Fibroblast of the aortic adventitia (primary cell): ENCODE measurements at places on chromosomes 6 and 20. TPM values are rescaled to one million over a fixed set of nuclear protein-coding genes. Genes with fewer than 3 reads are reported as not detected.

DNA sequence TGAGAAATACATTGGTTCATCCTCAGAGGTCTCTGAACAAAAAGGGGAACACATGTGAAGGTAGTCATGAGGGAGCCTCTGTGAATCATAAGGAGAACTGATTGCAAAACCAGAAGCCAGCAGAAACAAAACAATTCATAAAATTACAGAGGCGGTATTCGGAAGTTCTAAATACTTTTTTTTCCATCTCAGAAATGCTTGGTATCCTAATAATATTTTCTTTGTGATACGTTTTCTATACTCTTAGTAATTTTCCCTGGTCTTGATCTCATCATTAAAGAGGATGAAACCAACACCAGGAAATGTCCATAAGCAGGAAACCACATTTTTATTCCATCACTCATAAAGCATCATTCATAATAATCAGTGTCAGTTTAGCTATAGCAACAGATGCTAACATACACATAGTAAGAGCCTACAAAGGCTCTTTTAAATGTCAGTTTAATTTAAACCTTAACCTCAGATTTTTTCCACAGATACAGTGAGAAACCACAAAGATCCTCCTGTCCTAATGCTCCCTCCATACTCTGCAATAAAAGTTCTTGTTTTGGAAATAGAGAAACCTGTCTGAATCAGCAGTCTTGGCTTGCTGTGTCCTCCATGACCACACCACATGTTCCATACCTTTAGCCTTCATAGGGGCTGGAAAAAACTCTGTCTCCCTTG, 29.2 kb downstream of the SGK1 start:
- DNase-seq, result peak; percentile 89

Gene UBE2V1
- 77.1 and 105 TPM in 2 replicates for total RNA-seq

DNA sequence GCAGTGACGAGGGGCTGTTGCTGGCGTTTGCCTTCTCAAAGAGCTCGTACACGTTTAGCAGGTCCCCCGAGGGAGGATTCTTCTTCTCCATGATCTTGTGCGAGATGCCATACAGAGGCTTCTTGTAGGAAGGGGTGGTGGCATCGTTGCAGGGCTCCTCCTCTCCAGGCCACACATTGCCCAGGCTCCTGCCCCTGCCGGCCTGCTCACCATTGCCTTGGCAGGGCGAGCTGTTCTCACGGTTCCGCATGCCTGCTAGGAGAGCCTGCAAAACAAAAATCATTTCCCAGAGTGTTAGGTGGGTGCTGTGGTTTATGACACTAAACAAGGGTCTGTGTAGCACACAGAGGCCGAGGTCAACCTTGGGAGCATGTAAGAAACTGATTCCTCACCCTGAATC, 42.7 kb downstream of the MTRES1 start:
- no peak for DNase-seq

DNA sequence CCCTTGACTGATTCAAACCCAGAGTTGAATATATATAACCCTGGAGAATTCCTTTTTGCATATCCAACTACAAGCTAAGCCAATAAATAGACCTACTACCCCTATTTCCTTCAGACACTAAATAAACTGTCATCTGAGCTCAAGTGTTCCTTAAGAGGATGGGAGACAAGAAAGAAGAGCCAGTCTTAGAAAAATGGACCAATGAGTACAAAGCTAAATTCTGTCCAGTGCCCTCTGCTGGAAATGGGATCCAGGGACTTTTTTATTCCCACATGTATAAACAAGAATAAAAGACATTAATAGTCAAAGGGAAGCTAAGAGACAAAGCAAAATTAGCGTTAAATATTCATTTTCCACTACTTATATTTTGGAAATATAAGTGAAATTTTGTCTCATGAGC, 4.8 kb downstream of the PPP1R10 start:
- DNase-seq, result peak; percentile 60

GRCh38 chr6:150600010-150600300, 270 bp downstream of the PLEKHG1 start:
- no peak for DNase-seq

- DNase-seq, result peak; percentile 57
Observed at GRCh38 chr20:3677733-3678132, 4.1 kb downstream of the ADAM33 start.

Gene CDH22
- not detected in 2 replicates for total RNA-seq

- no peak for DNase-seq
Observed at GRCh38 chr6:38406096-38406495, 233.6 kb downstream of the BTBD9 start.

DNA sequence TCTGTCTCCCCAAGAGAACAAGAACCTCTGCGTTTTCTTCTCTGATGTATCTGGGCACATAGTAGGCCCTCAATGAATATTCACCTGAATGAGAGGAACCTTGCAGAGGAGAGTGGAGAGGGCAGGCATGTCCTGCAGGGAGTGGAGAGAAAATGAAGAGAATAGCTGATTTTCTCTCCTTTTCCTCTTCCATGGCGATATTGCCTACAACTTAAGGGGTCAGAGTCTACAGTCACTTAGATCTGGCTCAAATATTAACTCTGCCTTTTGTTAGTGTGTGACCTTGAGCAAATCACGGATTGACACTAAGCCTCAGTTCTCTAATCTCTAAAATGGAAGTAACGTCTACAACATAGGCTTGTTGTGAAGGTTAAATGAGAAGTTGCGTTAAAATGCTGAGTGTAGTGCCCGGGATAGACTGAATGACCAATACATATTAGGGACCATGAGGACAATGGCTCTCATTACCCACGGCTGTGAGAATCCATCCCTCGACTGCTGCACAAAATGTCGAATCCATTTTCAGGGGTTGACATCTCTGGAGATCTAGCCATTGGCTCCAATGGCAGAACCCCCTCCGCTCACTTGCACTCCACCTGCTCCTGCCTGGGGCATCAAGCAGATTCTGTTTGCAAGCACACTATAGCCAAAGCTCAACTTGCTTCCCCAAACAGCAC, 14.8 kb downstream of the CD83 start:
- DNase-seq, result no peak

DNA sequence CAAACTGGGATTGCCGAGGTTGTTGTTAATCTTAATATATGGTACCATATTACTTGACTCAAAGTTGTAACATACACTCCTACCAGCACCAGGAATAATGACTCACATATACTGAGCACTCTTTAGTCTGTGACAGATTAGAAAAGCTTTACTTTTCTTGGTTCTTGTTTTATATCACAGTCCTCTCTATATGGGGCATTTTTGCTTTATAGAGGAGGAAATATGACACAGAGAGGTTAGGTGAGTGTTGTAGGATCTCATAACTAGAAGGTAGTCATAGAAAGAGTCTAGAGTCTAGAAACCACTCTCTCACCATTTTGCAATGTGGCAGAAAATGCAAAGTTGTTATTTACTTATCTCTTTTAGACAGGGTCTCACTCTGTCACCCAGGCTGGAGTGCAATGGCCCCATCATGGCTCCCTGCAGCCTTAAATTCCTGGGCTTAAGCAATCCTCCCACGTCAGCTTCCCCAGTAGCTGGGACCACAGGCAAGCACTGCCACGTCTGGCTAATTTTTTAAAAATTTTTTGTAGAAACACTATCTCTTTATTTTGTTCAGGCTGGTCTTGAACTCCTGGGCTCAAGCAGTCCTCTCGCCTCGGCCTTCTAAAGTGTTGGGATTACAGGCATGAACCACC, 13.4 kb downstream of the TRIM38 start:
- DNase-seq, result no peak

Gene WFDC12
- total RNA-seq, result not detected in 2 replicates

- peak; percentile 36 for DNase-seq
Observed at GRCh38 chr6:161242779-161243693, 30.8 kb downstream of the AGPAT4 start.

- DNase-seq, result peak; percentile 90
Observed at GRCh38 chr6:128600397-128600951, 80.1 kb upstream of the PTPRK start.

DNA sequence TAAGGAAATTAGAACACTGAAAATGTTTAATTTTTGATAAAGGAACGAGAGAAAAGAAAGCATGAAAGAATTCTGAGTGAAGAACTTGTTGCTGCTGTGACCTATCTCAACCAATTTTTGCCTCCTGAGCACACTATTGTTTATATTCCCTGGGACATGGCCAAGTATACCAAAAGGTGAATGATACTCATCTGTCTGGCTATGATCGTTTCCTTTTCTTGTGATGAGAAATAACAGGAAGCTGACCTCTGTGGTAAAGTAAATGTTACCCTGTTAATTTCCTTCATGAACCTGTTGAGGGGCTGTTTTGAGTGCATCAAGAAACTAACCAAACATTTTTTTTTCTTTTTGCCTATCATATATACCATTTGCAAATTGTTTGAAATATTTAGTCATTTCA, 69.1 kb downstream of the FIG4 start:
- DNase-seq, result no peak

DNA sequence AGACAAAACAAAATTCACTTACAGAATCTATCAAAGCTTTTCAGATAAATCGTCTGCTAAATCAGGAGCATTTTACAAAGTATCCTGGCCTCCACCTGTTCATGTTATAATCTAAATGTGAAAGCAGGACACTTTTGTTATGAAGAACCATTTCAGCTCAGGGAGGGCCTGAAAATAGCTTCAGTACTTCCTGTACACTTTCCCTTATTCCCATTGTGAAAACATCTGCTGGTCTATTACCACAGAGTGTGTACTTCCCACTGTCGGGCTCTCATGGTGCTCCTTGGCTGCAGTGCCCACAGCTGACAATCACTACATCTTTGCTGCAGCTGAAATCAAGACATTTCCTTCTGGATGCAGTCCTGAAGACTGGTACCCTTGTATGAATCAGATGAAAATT, 128.1 kb downstream of the OPRM1 start:
- DNase-seq, result no peak

DNA sequence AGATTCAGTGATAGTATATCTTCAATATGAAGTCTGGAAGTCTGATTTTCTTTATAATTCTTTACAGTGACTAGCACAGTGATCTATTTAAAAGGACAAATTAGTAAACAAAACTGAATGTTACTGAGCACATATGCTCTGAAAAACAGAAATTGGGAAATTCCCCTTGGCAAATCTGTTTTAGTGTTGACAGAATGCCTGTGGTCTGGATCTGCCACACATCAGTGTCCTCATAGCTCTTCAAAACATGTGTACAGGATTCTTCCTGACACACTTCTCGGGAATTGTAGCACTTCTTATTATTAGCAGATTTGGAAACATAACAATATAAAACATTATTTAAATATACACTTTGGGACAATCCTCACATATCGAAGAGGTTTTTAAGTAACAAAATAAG, 354.3 kb downstream of the COL12A1 start:
- DNase-seq, result peak; percentile 6

Gene PDE7B
- 11.8 and 23.9 TPM in 2 replicates for total RNA-seq

Gene REM1
- 0.16 TPM in 1 of 2 replicates, not detected in the other for total RNA-seq

- no peak for DNase-seq
Observed at GRCh38 chr6:82869493-82869892, 196.1 kb downstream of the UBE3D start.

GRCh38 chr6:156842598-156843250, 65.5 kb downstream of the ARID1B start:
- DNase-seq, result peak; percentile 76

DNA sequence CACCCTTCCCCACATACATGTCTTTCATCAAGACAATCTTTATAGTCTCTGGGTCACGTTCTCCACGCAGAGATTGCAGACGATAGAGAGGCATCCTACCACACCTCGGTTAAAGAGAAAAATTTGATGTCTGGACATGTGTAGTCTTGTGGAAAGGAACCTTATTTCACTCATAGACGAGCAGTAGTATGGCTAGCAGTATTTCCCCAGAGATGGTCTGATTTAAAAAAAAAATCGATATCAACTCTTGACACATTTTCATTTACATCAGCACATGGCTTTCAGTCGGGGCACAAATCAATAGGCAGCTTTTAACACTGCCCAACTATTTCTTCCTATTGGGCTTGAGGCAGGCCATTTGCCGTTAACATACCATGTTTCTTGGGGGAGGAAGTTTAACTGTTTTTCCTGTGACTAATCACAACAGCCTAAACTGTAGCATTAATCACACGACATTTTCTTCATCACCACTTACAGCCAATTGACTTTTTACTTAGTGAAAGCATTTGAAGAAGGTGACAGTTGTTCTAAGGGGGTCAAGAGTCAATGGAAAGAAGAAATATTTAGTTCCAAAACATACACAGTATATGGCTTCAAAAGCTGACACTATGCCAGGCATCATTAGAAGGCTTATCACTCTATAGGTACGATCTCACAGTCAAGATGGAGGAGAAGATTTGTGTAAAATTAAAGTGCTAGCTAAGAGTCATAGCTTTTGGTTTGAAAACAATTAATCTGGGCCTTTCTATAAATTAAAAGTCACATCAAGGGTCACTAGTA, 129.5 kb upstream of the HDAC2 start:
- DNase-seq, result no peak

Gene CST2
- 0.36 TPM in 1 of 2 replicates, not detected in the other for total RNA-seq

Gene ENPP1
- total RNA-seq, result 5.6 and 7.4 TPM in 2 replicates

- peak; percentile 72 for DNase-seq
Observed at GRCh38 chr6:113842165-113842564, 15.0 kb upstream of the MARCKS start.

Gene COL21A1
- total RNA-seq, result 29.0 and 29.5 TPM in 2 replicates

Gene SLA2
- total RNA-seq, result not detected in 2 replicates
